ENCODE measurements at places on chromosomes 7 and 10.

- no peak for DNase-seq
These were observed 54.9 kb downstream of the KMT2E start for GRCh38 chr7:105068886-105069285.

GRCh38 chr10:76303682-76304316 lies 872.4 kb downstream of the LRMDA start:
- no peak for DNase-seq

DNA sequence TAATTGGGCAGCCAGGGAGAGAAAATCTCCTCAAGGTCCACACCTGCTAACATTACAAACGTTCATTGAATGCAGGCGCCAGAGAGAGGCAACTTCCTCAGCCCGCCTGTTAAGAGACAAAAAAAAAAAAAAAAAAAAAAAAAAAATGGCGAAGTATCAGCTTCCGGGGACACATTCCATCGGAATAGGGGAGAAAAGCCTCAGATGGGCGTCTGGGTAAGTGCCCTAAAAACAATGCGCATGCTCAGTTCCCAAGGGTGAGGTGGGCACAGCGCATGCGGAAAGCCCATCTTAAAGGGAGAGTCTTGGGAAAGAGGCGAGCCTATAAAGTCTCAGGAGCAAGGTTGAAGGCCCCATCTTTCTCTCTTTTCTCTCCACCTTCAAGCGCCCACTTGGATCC lies 1139.7 kb upstream of the CELF2 start:
- DNase-seq, result no peak

GRCh38 chr10:92839191-92840085 lies 8.9 kb upstream of the EXOC6 start:
- peak; percentile 11 for DNase-seq

GRCh38 chr10:132360766-132361447 lies 28.9 kb downstream of the LRRC27 start:
- no peak for DNase-seq

GRCh38 chr10:62456611-62457101 lies 82.5 kb downstream of the ZNF365 start:
- DNase-seq, result no peak

- no peak for DNase-seq
These were observed 317.0 kb upstream of the COBL start for GRCh38 chr7:51633596-51633995.

GRCh38 chr7:101094376-101094775 lies 9.1 kb downstream of the TRIM56 start:
- DNase-seq, result no peak

DNA sequence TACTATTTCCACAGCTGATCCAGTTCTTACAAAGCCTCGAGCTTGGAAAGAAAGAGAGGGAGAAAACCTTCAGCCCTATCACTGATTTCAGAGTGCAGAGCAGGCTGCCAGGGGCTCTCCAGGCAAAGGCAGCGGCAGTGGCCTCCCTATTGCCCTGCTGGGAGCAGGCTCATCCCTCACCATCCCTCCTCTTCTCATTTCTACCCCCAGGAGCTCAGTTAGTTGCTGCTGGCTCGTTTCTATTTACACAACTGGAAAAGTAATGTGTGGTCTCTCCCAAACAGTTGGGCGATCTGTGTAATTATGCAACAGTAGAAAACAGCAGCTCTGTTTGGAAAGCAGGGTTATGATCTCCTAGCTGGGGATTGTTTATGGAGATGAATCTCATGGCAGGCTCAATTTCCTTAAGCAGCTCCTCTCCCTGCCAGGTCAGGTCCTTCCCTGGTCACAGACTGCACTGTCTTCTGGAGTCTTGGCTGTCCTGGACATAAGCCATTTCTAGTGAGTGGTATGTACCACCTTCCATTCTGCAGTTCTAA lies 28.7 kb upstream of the TNS3 start:
- DNase-seq, result no peak

DNA sequence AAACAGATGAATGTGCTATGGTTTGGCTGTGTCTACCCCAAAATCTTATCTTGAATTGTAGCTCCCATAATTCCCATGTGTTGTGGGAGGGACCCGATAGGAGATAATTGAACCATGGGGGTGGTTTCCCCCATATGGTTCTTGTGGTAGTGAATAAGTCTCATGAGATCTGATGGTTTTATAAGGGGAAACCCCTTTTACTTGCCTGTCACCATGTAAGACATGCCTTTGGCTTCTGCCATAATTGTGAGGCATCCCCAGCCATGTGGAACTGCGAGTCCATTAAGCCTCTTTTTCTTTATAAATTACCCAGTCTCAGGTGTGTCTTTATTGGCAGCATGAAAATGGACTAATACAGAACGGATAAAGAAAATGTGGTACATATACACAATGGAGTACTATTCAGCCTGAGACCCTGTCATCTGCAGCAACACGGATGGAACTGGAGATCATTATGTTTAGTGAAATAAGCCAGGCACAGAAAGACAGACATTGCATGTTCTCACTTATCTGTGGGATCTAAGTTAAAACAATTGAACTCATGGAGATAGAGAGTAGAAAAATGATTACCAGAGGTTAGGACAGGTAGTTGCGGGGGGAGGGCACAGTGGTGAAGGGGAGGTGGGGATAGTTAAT lies 587.6 kb upstream of the NRP1 start:
- DNase-seq, result no peak

DNA sequence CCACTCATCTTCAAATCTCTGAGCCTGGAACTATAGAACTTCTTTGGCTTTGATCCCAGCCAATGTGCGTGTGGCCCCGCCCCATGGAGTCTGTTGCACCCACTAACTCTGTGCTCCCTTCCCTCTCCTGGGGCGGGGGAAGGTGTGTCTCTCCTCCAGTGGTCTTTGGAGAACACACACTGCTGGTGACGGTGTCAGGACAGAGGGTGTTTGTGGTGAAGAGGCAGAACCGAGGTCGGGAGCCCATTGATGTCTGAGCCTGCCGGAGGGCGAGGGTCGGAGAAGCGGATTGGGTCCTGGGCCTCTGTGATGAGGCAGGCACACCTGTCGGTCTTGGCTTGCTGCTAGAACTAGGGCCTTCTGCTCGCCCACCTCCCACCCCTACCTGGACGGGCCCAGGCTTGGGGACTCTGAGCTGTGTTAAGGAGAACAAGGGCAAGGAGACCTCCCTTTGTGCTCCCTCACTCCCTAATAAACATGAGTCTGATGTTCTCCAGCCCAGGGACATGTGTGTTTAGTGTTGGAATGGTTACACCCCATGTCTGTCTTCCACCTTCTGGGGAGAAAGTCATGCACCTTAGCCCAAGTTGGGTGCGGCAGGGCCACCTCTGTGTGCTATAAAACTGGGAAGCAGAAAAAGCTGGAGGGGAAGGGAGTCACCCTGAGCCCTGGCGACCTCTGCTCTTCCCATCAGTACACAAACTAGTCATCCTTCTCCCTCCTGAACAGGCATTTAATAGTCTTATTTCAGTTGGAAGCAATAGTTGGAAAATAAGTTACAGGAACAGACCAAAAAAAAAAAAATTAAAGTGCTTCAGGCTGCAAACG lies 4.6 kb downstream of the TRAPPC14 start:
- no peak for DNase-seq

GRCh38 chr10:71241114-71241829 lies 28.9 kb downstream of the UNC5B start:
- DNase-seq, result no peak

DNA sequence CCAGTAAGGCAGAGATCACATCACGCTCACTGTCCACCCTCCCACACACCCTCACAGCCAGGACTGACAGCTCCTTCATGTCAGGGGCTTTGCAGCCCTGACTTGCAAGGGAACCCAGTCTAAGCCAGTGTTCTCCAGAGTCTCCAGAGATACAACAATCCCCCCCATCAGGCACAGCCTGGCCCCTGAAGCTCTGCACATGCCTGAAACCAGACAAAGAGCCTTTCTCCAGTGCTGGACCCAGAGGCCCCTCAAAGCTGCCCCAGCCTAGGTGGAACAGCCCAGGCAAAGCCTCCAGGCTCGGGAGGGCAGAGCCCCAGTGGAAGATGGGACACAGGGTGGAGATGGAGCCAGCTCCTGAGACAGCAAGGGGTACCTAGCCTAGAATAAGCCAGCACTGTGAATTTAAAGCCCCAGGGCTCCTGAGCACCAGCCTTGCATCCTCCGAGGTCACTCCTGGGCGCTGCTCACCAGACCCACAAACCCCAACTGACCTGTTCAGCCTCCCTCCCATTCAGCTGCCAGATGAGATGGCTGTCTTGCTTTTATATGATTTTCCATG lies 50.2 kb downstream of the GRID1 start:
- no peak for DNase-seq

GRCh38 chr10:60444494-60445064 lies 54.9 kb upstream of the ANK3 start:
- no peak for DNase-seq

DNA sequence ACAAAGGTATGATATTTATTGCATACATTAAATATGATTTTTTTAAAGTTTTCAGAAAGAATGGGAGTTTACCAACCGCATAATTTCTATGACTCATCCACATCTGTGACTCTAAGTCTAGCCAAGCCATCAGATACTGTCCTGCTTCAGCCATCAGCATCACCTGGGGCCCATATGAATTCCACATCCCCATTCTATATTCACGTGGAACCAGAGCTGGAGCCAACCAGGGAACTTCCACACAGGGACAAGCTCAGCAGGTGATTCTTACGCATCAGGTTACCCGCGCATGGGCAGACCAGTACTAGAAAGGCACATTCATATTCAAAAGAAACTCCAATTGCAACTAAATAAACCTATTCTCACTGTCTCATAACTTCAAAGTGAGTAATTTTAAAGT lies 817.7 kb upstream of the IGFBP3 start:
- DNase-seq, result no peak
